ENCODE measurements at places on chromosomes 6 and 20.
A peak's percentile ranks its signal among the peaks of the same experiment; 100 is the strongest.

- peak; percentile 21 for DNase-seq
These were observed at the start of gene ADGB for GRCh38 chr6:146598772-146599405. TSS of gene ADGB (plus strand) at chr6:146598972. CDS start at chr6:146599041, 69 bp downstream.

DNA sequence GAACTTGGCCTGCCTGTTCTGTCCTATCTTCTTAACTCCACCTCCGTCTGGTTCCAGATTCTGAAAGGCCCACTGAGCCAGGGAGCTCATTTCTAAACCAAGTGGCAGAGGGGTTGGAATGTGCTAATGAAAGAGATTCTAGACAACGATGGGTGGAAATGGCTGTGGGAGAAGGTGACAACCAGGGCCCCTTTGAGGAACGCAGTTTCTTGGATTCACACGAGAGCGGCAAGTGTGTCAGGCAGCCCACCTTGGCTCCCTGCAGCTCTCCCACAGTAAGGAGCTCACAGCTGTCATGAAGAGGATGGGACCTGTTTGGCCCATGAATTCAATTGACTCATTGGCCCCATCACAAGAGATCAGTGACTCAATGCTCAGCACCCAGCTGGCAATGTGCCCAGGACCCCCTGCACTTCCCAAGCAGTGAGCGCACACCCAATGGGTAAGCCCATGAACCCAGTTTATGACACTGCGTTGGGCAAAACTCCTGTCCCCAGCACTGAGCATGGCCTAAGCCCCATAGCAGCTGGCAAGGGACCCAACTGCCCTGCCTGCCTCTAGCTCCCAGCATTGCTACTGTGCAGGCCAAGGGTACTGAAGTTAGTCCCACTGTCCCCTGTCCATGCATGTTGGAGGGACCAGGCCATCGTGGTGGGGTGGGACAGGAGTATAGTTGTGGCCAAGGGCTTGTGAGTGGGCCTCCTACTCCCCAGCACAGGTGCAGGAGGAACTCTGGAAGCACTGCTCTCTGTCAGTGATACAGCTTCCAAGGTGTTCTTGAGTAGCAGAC is 16.4 kb downstream of the MRPS18A start:
- no peak for DNase-seq

DNA sequence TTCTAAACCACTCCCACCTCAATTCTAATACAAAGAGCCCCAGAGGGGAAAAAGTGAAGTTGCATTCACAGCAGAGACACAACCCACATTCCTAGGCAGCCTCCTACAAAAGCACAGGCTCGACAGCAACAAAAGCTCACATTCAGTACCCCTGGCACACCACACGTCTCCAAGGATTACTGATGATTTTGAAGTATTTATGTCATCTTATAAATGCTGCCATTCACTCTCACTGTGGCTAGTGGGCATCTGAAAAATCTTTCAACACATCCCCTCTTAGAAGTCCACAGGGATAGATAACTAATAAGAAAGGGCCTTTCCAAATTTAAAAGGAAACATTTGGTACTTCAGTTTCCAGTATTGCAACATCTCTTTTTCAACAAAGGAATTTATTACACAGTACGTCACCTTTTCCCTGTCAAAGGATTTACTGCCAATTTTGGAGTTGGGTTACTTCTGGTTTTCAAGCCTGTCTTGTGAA is 146.7 kb downstream of the TASP1 start:
- DNase-seq: peak; percentile 94

DNA sequence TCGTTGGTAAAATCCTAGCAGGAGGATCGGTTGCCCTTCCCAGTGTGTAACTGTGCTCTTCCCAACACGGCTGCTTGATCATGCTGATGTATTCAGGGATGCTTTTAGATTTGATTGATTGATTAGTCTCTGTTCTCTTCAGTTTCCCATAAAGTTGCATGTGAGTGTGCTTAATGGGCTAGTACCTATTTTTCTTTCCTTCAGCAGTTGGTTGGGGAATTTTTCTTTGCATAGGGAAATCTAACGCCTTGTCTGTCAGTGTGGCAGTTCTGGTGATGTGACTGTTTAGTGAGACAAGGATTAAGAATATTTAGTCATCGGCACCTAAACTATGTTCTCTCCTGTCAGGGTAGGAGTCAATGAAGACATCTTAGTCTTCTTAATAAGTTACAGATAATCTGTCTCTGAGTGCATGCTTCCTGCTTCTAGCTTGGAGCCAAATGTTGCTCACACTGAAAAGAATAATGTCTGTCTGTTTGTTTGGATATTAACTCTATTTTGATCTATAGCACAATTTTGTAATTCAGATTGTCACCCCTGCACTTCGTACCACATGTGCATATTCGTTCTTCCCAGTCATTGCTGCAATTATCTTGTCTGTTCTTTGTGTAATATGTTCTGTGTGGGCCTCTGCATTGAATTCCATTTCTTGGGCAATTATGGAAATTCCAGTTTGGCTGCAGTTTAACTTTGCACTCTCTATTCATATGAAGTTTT is 169.9 kb downstream of the EDN1 start:
- no peak for DNase-seq

DNA sequence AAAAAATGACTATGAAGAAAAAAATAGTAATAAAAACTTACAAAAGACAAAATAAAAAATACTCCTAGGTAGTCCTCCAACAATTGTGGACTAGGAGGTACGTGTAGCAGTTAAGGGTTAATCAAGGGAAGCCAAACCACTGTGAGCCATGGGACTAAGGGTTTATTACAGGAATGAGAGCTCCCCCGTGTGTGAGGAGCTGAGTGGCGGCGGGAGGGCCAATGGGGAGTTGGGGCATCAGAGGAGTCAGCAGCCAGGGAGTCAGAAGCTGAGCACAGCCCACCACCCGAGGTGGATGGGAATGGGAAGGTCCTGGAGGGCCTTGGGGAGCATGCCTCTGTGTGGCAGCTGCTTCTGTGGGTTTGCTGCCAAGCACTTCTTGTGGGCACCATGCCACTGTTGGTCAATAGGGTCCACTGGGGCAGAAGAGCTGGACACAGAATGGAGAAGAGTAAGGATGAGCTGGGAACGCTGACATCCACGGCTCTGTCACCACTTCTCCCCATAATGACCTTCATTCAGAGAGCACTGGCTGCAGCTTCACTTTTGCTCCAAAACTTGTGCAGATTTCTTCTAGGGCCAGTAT is 373.3 kb downstream of the CDKAL1 start:
- no peak for DNase-seq

DNA sequence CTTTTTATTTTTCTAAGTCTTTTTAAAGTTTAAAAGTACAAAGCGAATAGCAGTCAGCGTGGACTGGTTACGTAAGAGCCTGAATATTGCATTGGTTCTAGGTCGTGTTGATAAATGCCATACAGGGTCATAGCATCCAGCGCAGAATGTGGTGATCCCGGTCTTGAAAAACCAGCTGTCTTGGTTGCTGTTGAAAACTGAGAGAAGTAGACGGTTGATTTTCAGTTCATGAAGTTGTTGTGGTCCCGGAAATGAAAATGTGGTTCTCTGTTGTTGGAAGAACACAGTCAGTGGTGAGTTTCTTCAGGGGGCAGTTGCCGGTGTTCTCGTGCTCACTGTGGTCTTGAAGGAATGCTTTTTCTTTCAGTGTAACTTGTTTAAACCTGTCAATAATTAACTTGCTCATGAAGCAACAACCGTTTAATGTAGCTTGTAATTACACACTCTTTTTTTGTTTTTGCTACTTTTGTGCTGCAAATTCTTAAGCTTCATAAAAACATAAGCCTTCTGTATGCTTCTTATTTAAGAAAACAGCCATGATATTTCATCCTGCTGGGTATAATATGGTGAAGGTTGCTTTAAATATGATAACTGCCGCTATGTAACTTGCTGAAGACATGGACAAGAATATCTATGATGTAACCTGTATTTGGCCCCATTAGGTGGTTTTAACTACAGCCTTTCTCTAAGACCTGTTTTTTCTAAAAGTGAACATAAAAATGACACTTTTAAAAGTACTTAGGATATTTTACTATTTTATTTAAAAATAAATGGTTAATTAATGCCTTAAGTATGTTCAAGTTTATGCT is 64.8 kb upstream of the KIF25 start:
- DNase-seq: no peak

- no peak for DNase-seq
These were observed 396.5 kb downstream of the RNGTT start for GRCh38 chr6:88566746-88567534.

DNA sequence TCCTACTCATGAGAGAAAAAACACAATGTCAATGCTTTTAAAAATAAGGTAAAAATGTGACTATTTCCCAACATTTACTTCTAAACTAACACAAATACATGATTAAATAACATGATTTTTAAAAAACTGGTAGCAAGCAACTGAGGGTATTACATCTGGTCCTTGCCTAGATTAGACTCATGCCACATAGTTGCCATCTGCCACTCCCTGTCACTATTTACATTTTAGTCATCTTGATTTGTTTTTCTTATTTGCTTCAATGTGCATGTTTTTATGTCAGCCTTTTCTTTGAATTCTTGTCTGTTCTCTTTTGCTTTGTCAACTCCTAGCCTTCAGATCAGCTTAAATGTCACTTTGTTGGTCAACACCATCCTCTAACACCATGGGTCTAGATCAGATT is 207.0 kb upstream of the SIM1 start:
- DNase-seq: no peak

- no peak for DNase-seq
These were observed 297.5 kb downstream of the GMDS start for GRCh38 chr6:1947922-1948321.

GRCh38 chr6:130252527-130253237 is 29.9 kb upstream of the SAMD3 start:
- no peak for DNase-seq

All from COLO829 (cell line).